ENCODE measurements at places on chromosomes 2 and 18. TPM values are rescaled to one million over a fixed set of nuclear protein-coding genes. Genes with fewer than 3 reads are reported as not detected.

Gene SCYGR4
- total RNA-seq = not detected

Gene UGT1A10
- not detected for total RNA-seq

Gene SCN3A
- total RNA-seq = not detected

Gene LOXHD1
- total RNA-seq = 0.26 TPM

Gene CHRNG
- total RNA-seq = not detected

Gene LRP1B
- not detected for total RNA-seq

Gene DSC2
- total RNA-seq = not detected

Gene FAHD2B
- 29.6 TPM for total RNA-seq

Gene GALNT1
- total RNA-seq = 36.2 TPM

Gene ADD2
- total RNA-seq = 0.45 TPM

Gene RAD51AP2
- total RNA-seq = not detected

Gene REG3G
- not detected for total RNA-seq

Data from activated CD8-positive, alpha-beta memory T cell treated with anti-CD3 and anti-CD28 coated beads, Interleukin-2, amount 10 ng/mL, durations not matched to agents 7 days and 5 days (primary cell).